Activated CD8-positive, alpha-beta memory T cell treated with anti-CD3 and anti-CD28 coated beads for 4 hours (primary cell): ENCODE measurements at places on chromosomes 12 and 14.

- DNase-seq, result no peak
Measured at GRCh38 chr12:9776781-9777180, 16.1 kb upstream of the CD69 start.

GRCh38 chr12:93624595-93625294 is 52.3 kb downstream of the SOCS2 start:
- DNase-seq, result no peak

GRCh38 chr12:92908108-92908507 is 21.0 kb downstream of the EEA1 start:
- no peak for DNase-seq

- no peak for DNase-seq
Measured at GRCh38 chr12:95099270-95099790, 25.9 kb upstream of the NR2C1 start.

DNA sequence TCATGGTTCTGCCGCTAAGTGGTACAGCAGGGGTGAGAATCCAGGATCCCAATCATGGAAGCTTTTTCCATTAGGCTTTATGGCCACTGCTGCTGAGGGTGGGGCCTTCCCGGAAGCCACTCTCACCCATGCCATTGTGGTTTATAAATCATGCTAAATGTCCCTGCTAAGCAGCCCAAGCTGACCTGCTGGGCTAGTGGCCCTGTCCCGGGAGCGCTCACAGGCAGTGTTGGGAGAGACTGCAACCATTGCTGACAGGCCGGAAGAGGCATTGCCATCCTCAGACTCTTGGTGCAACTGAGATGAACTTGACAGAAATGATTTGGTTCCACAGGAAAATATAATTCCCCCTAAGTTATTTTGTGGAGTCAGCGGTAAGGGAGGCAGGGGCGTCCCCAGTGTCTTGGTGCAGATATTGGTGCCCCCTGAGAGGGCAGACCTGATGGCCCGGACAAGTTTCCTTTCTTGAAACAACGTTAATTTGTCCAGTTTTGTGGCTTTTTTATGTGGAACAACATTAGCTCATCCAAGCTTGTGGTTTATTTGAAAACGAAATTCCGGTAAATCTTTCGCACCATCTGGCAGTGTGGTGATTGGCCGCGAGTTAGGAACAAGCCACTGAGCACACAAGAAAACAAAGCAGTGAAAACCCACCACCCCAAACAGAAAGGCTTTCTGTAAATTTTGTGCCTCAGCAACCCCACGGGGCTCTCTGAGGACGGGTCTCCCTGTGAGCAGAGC is 82.3 kb downstream of the SSPN start:
- no peak for DNase-seq
